ENCODE measurements at places on chromosomes 13 and 19.
A peak's percentile ranks its signal among the peaks of the same experiment; 100 is the strongest.

DNA sequence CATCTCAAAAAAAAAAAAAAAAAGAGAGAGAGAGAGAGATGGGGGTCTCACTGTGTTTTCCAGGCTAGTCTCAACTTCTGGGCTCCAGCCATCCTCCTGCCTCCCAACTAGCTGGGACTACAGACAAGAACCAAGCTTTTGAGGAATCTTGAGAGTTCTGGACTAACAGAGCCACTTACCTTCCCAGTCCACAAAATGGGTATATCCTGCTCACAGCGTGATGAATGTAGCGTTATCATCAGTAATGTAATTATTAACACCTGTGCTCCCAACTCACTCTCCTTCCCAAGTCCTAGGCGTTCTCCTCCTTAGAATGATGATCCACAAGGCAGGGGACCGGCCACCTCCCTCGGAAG, 4.6 kb upstream of the NANOS3 start:
- no peak for DNase-seq

DNA sequence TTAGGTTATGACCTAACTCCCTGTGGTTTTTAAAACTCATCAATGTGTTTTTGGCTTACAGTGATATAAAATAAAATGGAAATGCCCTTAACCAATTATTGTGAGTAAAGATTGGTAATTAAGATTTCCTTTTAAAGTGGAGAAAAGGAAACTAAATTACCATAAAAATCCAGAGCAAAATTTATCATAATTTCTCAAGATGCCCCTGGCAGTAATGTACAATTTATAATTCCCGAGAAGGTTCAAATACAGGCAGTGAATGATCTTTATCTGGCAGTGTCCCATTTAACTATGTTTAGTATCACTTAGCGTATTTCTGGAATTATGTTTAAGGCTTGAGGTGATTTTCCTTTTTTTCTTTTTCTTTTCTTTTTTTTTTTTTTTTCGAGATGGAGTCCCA, 61.5 kb downstream of the ESD start:
- no peak for DNase-seq

DNA sequence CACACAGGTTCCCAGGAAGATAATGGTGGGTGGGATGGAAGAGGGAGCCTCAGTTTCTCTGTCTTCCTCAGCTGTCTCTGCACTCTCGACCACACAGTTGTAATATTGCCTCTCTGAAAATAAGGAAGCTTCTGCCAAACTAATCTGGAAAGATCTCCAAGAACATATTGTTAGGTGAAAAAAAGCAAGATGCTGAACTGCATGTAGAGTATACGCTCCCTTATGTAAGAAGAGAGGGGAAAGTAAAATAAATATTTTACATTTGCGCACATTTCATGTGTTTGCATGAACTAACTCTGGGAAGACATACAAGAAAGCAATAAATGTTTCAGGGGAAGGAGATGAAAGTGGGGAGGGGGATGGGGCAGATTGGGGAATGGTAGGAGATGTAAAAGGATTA, 41.9 kb upstream of the CACNA1A start:
- no peak for DNase-seq

DNA sequence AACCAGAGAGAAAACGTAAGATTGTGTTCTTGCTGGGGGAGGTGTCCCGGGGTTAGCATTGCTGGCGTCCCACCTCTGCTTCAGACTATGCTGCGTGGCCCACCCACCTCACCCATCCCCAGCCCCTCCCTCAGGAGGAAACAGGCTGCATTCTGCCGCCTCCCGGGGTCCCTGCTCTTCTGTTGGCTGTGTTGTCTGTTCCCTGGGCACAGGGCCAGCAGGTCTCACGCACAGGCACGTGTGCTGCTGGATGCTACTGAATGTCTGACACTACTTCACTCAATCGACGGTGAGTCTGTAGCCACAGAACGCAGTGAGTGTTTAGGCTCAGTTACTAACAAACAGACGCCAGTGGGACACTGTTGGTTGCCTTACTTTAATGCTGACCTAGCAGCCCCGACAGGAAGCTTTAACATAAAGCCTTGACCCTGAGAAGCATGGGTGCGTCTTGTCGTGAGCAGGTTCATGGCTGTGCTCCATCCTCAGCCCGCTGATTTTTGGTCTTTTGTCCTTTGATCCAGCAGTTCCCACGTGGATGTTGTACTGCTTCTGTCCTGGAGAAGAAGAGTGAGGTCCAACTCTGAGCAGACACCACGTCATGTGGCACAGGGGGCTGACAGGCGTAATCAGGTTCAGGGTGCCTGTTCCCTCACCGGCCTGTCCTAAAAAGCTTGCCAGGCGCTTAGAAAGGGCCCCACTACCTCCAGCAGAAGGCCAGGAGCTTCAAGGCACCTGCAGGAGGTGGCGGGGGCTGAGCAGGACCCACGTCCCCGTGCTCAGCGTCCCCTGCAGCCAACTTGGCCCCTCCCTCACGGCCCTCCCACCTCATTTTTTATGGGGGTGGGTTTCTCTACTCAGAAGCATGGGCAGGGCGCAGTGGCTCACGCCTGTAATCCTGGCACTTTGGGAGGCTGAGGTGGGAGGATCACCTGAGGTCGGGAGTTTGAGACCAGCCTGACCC, 26.0 kb downstream of the NAXD start:
- DNase-seq = no peak

DNA sequence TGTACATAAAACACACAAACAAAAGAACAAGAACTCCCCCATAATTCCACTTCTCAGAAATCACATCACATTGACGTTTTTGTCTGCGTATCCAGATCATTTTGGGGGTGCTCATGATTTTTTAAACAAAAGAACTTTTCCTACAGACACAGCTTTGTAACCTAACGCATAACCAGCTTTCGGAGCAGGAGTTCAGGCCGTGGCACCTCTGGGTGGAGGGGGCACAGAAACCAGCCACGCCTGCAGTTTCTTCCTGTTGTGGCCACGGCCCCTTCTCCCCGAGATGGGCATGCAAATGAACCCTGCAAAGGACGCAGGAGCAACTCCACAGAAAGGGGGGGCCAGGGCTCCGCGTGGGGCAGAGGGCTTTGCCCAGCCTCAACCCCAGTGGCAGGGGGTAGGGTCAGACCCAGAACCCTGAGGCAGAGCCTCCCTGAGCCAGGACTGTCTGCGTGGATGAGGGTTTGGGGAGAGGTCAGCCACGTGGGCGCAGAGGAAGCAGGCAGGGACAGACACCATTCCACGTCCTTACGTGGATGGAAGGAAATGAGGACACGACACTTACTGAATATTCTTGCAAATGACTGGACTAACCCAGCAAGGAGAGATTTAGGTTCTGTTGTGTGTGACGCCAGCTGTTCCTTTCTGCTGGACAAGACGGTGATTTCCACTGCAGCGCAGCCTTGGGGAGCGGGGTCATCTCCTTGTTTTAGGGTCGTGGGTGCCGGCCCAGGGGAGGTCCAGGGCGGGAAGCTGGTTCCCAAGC, 64.4 kb downstream of the RASA3 start:
- DNase-seq = peak; percentile 68

Measured in CD8-positive, alpha-beta memory T cell (primary cell).